ENCODE measurements at places on chromosomes 1 and 21. TPM values are rescaled to one million over a fixed set of nuclear protein-coding genes. Genes with fewer than 3 reads are reported as not detected.

DNA sequence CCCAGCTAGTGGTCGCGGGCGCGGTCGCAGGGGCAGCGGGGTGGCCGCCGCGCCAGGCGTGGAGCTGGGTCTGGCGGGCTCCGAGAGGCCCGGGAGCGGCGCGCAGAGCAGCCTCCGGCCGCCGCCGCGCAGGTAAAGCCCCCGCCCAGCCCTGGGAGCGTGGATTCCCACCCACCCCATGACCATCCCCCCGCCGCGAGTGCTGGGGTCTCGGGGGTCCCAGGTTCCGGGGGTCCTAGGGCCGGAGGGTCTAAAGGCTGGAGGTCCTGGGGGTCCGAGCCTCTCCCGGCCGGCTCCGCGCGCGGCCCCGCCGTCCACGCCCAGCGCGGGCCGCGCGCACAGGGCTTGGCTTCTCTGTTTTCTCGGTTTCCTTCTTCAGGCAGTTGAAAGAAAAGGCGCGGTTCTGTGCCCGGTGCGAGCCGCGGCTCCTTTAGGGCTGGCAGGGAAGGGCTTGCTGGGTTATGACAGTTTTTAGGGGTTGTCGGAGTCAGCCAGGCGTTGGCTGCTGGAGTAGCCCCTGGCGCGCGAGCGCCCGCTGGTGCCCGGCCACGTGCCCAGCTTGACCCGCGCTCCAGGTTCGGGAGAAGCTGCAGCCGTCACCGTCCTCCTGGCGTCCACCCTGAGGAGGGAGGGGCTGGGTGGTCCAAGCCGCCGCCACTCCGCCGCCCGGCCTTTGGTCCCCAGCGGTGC lies 359 bp downstream of the LRRC3 start:
- no peak for DNase-seq

The CCDC181 gene
- polyA plus RNA-seq = 10.6 TPM

The NT5C1A gene
- 0.18 TPM for polyA plus RNA-seq

GRCh38 chr21:45533361-45533845 lies 8.8 kb downstream of the SLC19A1 start:
- no peak for DNase-seq
